ENCODE measurements at places on chromosomes 5 and 9.

DNA sequence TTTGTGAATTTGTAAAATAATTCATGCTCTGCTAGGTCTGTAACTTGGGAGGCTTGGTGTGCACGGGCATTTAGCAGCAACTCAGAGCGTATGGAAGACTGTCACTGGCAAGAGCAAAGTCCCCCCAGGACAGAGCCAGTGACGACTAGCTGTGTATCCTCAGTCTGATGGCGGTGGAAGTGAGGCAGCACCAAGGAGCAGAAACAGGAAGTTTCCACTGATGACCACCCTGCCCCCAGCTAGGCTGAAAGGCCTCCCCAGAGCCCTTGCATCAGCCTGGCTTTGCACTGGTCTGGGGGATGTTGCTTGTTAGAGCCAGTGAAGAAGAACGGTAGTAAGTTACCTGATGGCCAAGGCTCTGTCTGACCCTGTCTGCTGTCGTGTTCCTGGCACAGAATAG, 66.8 kb upstream of the ABL1 start:
- peak; percentile 38 for DNase-seq

DNA sequence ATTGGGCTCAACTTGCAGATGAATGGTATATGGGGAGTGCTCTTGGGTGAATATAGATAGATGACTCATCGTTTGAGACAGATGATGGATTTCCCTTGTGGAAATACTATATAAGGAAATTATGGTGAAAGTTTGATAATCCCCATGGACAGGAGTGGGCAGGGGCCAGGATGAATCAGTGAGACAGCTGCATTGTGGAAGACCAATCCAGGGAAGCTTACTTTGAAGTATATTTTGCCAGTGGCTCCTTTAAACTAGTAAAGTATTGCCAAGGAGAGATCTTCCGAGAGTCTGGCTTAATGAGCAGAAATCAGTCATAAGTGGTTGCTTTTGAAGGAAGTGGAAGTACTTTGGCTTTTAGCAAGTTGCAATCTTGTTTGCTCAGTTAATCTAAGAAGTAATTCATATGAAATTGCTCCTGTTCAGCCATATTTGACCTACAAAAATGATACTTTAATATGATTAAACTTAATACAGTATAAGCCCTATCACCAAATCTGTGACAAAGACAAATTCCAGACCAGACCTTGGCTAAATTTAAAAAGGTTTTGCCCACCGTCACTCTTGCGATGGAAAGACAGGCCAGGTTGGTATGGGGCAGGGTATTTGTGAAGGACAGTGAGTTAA, 9.3 kb upstream of the TNC start:
- DNase-seq: no peak

- DNase-seq: no peak
These were observed 256.8 kb upstream of the IRX4 start for GRCh38 chr5:2139478-2139877.

- DNase-seq: no peak
These were observed 24.8 kb downstream of the PLPP1 start for GRCh38 chr5:55509796-55510522.

GRCh38 chr5:55278778-55279177, 28.7 kb downstream of the DHX29 start:
- no peak for DNase-seq
